SK-MEL-5 (cell line): ENCODE measurements at places on chromosomes 5 and 9. TPM values are rescaled to one million over a fixed set of nuclear protein-coding genes. Genes with fewer than 3 reads are reported as not detected.

TAS2R1 gene
- total RNA-seq = not detected in 2 replicates

GRCh38 chr5:58330781-58331180 lies 129.1 kb downstream of the PLK2 start:
- DNase-seq = no peak

GRCh38 chr9:121598965-121599871 lies 52.2 kb upstream of the DAB2IP start:
- peak; percentile 33 for DNase-seq

SLC1A1 gene
- total RNA-seq = 1.4 and 1.6 TPM in 2 replicates

DNA sequence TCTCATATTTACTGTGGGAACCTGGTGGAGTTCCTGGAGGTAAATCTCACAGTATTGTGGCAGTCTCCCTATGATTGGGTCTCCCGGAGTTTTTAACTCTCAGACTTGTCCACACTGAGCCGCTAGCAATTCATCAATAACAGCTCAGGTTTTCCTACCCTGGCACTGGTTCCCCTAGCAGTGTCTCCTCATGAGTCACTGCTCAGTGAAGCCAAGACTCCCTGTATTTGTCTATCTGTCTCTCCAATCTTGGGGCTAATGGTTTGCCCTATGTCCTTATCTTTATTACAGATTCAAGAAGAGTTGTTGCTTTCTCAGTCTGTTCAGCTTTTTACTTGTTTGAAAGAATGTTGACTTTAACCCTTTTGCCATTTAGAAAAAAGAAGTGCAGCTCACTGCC lies 176.7 kb upstream of the FGF10 start:
- no peak for DNase-seq

GRCh38 chr5:43042176-43042625 lies 2.1 kb upstream of the ANXA2R start:
- DNase-seq = no peak

DNA sequence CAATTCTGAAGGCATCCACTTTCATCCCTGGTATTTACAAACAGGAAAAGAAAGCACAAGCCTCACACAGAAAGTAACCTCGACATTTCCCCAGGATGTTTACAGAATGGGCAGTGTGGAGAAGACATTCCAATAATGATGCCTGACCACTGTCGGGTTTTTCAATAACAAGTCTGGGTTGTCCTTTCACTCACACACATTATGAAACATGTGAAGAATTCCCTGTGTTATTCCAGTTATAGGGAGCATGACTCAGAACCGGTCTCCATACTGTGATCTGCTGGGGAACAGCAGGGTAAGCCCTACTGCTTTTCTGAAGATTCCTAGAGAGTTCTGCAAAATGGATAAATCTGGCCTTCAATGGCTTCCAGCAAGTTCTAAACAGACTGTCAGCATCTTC lies 155.3 kb downstream of the ADAMTS12 start:
- DNase-seq = no peak

NIPAL4 gene
- total RNA-seq = 0.67 TPM in 1 of 2 replicates, not detected in the other

DNA sequence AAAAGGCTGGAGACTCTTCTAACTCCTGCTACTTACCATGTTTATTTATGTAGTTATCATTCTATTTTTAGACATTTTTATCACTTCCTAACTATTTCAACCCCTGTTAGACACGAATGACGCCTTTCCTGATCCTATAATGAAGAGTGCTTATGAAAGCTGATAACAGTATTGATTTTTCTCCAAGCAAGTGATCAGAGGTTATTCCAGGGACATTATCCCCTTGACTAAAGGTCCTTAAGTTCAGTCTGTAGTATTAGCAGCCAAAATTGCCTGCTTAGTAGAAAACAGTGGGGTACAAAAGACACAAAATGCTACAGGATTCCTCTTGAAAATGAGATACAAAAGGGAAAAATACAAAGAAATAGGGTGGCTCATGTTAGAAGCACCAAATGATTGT lies 235.6 kb downstream of the DNAH5 start:
- no peak for DNase-seq

SLCO6A1 gene
- total RNA-seq = not detected in 2 replicates

KIF4B gene
- not detected in 2 replicates for total RNA-seq

DNA sequence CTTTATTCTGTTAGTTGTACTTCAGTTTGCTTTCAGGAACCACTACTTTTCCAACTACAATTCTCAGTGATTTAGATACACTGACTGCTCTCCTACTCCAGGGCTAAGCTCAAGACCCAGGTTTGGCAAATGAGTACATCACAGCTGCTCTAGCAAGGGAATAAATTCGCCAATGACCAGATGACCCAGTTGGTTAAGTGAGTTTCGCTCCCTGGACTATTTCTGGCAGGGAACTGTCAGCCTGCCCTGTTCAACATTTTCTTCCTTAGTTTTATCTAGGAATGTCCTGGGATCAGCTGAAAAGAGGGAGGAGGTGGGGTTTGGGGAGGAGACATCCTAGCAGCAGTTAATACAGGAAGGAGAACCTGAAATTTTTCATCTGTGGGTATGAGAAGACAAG lies 6.4 kb upstream of the STARD4 start:
- no peak for DNase-seq

HRCT1 gene
- total RNA-seq = not detected in 2 replicates

DNA sequence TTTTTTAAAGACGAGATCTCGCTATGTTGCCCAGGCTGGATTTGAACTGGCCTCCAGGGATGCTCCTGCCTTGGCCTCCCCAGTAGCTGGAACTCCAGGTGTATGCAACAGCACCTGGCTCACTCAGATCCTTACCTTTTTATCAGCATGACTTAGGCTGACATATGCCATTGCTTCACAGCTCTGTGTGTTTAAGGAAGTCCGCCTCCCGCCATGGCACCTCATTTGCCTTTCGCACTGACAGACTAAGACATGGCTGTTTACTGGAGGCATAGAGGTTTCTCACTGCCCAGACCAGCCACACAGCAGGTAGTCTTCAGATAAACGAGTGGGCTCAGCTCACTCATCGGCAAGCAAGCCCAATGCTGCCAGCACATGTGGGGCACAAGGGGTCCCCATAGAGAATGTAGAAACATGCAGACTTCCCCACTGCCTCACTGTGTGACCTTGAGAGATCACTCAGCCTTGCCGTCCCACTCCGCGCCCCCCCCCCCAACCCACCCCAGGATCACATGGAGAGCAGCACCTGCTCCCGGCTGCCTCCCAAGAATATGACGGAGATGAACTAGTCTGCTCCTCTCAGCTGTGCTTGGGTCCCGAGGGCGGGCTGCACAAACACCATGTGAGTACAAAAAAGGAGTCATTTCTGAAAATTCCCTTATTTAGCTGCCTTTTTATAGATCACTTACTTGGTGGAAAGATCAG lies 62.8 kb downstream of the DCP2 start:
- DNase-seq = no peak

- no peak for DNase-seq
Measured at GRCh38 chr5:122576256-122577016, 198.4 kb upstream of the SNX2 start.

DNA sequence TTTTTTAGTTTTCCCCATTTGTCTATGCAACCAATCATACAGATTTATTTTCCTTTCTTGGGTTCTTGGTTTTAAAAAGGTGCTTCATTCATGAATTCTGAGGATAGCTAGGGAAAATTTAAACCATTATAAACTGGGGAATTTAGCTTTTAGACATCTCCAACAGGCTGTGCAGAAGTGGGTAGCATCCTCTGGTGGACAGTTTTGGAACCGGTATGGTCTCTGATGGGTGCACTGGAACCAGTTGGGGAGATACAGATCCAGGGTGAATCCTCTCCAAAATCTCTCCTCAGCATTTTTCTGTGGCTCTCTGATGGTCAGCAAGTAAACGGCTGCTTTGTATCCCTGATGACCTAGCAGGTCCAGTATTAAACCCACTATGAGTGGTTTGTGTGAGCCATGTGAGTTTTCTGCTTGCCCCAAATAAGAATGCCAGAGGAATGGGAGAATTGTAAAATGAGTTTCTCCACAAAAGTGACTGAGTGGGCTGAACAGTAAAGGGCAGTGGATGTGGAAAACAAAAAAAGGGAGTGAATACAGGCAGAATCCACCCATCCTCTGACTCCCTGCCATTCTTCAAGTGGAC lies 9.1 kb upstream of the DNAJC25 start:
- DNase-seq = peak; percentile 74

PHYHD1 gene
- 4.5 and 5.2 TPM in 2 replicates for total RNA-seq

PCDHB3 gene
- 0.13 and 0.21 TPM in 2 replicates for total RNA-seq

SURF6 gene
- total RNA-seq = 28.7 and 32.3 TPM in 2 replicates

DNA sequence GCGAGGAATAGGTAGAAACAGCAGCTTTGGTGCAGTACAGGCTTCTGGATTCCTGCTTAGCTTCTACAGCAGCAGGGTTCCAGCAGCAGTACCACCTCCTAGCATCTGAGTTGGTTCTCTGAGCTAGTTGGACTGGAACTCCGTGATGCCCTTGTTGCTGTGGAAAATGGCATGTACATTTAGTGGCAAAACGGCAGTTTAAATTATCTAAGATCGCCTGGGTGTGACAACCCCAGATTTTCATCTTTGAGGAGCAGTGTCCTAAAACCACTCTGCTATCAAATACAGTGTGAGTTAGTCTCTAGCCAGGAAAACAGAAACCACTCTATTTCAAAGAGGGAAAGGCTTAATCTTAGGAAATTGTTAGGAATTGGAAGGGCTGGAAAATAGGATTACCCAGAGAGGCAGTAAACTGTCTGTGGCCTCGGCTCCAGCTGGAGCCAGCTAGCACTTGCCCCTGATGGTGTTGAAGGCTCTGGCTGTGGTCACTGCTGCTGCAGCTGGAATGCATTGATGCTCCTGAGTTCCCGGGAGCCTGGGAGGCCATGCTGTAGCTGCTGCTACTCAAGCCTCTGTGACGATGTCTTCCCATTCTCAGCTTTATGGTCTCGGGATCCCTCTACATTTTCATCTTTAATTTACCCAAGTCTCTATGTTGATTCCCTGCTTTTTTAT lies 29.4 kb downstream of the RAD23B start:
- no peak for DNase-seq

DNA sequence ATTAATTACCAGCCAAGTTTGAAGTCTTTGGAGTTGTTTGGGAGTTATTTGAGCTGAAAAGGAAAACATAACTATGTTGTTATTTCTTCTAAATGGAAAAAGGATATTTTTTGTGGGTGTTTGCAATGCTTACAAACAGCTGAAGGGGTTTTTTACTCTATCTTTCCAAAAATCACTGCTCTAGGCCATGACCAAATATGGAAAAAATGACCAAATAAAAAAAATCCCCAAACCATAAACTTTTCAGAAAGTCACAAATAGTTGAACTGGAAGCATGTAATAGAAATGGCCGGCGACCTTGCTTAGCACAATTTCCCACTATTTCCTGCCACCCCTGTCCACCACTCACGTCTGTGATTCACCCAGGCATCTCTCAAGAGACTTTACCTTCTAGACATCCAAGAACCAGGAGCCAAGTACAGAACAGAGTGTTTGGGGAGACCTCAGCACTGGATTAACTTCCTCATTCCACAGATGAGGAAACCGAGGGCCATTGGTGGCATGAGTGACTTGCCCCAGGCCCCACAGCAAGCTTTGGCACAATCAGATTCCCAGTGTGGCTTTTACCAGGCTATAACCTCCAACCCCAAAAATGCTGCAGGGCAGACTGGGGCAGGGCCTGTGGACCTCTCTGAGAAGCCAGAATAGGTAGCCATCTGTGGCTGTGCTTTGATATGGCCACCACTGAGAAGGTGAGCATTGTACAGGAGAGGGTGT lies 84.5 kb downstream of the NRG2 start:
- DNase-seq = no peak

DNA sequence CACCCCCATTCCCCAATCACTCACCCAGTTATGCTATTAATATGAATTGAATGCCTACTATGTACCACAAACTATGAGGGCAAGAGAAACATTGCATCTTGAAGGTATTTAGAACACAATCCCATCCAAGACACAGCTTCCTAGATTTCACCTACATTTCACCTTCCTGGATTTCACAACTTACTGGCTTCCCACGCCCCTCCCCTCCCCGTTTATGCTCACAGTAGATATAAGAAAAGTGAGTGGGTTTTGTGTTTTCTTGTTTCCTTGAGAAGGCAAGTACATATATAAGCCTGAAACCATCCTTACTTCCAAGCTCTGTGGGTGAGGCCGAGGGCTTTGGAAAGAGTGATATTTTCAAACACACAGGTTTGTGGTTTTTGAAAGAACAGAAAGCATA lies 465.0 kb downstream of the BNC2 start:
- no peak for DNase-seq

GRCh38 chr9:136978073-136978864 lies 965 bp downstream of the PTGDS start:
- DNase-seq = peak; percentile 67

GRCh38 chr9:16640649-16641048 lies 229.8 kb downstream of the BNC2 start:
- DNase-seq = peak; percentile 57

- no peak for DNase-seq
Measured at GRCh38 chr9:29659014-29659413, 2085.7 kb upstream of the C9orf72 start.

WWC1 gene
- 12.7 and 13.2 TPM in 2 replicates for total RNA-seq

DNA sequence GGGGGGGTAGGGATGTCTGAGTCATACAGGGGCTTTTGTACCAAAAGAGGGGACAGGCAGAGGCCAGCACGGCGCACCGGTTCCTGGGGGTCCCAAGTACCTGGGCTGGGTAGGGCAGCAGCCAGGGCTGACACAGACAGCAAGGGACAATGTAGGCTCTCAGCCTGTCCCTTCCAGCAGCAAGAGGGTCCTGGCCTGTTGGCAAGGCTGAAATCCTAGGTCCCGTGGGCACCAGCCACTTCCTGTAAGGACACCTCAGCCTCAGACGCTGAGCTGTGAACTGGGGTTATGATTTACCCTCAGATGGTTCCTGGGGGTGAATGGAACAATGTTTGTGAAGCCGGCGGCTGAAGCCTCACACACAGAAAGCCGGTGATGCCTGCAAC lies 41.3 kb downstream of the NACC2 start:
- DNase-seq = no peak

DNA sequence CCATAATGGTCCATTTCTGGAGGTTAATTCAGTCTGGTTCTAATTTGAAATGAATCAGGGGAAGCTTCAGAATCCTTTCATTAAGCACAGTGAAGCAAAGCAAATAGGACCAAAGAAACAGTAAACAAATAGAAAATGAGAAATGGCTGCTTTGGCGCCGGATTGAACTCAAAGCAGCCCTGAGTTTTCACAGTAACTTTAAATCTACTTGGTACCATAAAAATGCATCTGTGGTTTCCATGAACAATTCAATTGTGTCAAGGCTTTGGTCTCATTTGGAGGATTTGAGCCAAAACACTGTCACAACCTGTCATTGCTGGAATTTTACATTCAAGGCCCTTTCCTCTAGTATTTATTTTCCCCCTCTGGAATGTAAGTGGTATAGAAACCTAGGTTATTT lies 25.9 kb upstream of the DAPK1 start:
- DNase-seq = no peak

GRCh38 chr9:135165756-135166519 lies 78.5 kb downstream of the OLFM1 start:
- no peak for DNase-seq

DNA sequence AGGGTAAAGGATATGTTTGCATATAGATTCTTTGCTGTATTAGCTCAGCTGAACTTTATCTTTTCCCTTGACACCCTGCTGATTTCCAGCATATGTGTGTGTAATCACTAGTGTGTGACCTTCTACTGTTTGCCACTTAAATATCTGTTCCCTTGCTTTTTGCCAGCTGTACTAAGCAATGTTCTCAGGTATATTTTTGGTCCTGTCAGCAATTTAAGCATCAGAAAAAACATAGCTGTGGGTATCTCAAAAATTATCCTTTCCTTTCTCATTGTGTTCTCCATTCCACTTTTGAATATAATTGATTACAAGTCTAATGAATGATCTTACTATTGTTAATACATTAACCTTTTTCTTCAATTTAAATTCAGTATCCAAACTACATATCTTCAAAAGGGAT lies 59.2 kb upstream of the CDH10 start:
- no peak for DNase-seq

PCDHA13 gene
- 0.29 and 0.53 TPM in 2 replicates for total RNA-seq
